NCI-H1930 (cell line): ENCODE measurements at places on chromosomes 3 and 15.

DNA sequence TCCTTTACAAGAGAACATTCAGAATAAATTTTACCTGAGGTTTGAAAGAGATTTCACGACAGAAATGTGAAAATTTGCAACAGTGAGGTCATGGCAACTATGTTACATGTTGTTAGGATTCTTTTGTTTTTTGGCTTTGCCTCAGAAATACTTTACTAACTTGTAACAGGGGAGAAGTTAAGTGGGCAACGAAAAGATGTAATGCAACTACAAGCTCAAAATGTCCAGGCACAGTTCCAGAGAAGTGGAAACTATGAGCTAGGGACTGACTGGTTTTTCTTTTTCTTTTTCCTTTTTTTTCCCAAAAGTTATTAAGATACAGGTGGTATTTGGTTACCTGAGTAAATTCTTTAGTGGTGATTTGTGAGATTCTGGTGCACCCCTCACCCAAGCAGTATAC lies 111.5 kb upstream of the PPP2R3A start:
- DNase-seq, result no peak

- DNase-seq, result no peak
Measured at GRCh38 chr15:43968551-43968950, 141.7 kb downstream of the WDR76 start.

- DNase-seq, result no peak
Measured at GRCh38 chr3:37536840-37537239, 324.8 kb upstream of the CTDSPL start.

DNA sequence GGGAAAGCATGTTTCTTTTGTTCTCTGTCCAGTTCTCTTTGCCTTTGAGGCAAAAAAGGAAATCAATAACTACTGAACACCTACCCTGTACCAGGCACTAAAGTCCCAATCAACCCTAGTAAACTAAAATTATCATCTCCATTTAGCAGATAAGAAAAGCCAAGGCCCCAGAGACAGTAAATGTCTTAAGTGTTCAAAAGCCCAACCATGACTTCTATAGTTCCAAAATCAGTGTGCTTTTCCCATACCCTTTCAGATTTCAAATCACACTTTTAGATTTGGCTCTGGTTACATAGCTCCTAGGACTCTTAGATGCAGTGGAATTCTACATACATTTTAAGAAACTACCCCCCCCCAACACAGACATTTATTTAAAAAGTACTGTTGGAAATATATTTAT lies 63.5 kb downstream of the UACA start:
- DNase-seq, result no peak

DNA sequence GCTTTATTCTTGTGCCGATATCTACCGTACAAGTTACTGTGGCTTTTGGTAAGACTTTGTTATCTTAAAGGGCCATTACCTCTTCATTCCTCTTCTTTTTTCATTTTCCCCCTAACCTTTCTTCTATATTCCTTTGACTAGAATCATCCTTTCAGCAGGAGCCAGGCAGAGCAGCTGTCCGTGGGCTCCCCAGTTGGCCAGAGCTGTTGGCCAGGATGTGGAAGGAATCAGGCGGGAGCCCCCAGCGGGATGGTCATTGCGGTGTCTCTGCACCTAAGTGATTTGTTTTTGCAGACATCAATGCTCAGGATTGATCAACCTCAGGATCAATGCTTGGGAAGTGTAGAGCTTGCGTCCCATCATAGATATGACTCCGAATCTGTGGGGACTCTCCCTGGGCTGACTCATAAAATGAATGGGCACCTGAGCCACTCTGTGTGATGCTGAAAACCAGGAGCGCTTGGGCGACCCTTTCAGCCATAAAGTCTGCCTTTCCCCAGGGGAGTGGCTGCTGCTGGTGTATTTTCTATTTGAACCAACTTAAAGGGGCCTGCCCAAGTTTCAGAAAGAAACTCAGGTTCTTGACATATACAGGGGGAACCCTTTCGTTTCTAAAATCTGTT lies 21.7 kb downstream of the APBA2 start:
- no peak for DNase-seq

- no peak for DNase-seq
Measured at GRCh38 chr15:59029554-59029953, 42.1 kb downstream of the RNF111 start.

- no peak for DNase-seq
Measured at GRCh38 chr3:99846477-99847160, 29.0 kb downstream of the CMSS1 start.

GRCh38 chr3:130779486-130779885 lies 32.9 kb upstream of the PIK3R4 start:
- DNase-seq, result peak; percentile 44

- DNase-seq, result no peak
Measured at GRCh38 chr15:64251658-64252057, 88.8 kb upstream of the PPIB start.

GRCh38 chr3:58323529-58324390 lies 8.9 kb upstream of the PXK start:
- no peak for DNase-seq

- no peak for DNase-seq
Measured at GRCh38 chr15:56051676-56052075, 58.3 kb upstream of the NEDD4 start.

DNA sequence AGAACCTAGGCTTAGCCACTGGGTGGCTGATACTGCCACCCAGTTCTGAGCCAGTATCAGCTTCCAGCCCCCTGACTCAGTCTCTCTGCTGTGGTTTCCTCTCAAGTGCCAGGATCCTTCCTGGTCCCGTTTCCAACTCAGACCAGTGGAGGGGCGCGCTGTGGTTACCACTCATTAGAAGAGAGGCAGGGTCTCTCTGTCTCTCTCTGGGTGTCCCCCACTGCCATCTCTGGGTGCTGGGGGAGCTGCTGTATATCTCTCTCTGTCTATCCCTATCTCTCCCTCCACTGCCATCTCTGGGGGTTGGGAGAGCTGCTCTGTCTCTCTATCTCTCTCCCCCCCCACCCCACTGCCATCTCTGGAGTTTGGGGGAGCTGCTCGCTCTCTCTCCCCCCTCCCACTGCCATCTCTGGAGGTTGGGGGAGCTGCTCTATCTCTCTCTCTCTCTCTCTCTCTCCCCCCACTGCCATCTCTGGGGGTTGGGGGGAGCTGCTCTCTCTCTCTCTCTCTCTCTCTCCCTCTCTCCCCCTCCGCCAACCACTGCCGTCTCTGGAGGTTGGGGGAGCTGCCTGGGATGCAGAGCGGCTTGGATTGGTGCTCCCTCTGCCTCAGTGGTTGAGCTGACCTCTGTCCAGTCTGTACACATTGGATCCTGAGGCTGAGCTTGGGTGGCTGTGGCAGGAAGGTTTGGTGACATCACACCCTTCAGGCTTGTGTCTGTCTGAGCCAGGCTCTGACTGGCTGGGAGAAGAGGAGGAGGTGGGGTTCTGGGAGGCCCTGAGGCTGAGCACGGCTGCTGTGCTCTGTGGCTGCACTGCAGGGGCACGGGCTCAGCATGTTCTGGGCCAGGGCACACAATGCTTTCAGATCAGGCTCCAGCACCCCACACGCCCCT lies 98.9 kb downstream of the APBA2 start:
- DNase-seq, result no peak

DNA sequence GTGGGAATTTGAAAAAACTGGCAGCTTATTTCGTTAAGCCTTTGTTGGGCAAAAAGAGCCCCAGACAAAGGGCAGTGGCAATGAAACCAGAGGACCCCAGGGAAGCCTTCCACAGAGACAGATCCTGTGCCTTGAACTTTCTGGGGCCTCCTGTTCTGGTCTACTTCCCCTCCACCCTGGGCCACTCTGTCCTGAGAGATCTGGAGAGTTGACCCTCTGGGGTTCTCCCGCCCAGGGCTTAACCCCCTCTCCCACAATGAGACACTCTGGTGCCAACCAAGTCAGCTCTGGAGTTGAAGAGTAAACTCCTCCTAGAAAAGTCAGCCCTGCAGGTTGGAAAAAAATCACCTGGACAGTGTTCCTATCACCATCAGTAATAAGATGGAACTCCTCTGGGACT lies 20.8 kb downstream of the EHD4 start:
- no peak for DNase-seq

- DNase-seq, result no peak
Measured at GRCh38 chr15:74387621-74388362, 20.3 kb upstream of the CYP11A1 start.

DNA sequence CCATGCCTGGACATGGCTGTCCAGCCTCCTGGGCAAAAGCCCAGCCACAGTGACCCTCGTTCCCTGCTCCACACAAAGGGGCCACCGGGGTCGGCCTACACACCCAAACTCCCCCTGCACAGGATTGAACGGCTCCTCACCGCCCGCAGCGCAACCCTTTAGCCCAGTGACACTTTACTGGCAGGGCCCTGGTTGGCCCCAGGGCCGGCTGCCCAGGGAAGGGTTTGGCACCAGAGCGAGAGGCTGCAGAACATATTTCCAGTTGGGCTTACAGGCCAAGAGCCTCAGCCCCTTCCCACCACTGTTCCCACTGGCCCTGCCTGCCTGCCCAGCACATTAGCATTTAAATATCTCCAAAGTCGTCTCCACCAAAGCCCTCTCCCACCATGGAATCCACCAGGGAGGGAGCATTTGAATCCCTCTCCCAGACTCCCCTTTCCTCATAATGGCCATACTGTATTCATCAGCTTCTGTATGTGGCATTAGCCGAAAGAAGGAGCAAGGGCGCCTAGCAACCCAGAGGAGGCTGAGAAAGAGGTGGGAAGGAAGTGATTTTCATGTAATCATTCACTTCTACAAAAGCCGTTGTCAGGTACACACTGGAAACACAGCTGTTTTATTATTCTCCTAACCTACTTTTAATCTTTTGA lies 85.4 kb downstream of the SLC6A11 start:
- DNase-seq, result no peak

DNA sequence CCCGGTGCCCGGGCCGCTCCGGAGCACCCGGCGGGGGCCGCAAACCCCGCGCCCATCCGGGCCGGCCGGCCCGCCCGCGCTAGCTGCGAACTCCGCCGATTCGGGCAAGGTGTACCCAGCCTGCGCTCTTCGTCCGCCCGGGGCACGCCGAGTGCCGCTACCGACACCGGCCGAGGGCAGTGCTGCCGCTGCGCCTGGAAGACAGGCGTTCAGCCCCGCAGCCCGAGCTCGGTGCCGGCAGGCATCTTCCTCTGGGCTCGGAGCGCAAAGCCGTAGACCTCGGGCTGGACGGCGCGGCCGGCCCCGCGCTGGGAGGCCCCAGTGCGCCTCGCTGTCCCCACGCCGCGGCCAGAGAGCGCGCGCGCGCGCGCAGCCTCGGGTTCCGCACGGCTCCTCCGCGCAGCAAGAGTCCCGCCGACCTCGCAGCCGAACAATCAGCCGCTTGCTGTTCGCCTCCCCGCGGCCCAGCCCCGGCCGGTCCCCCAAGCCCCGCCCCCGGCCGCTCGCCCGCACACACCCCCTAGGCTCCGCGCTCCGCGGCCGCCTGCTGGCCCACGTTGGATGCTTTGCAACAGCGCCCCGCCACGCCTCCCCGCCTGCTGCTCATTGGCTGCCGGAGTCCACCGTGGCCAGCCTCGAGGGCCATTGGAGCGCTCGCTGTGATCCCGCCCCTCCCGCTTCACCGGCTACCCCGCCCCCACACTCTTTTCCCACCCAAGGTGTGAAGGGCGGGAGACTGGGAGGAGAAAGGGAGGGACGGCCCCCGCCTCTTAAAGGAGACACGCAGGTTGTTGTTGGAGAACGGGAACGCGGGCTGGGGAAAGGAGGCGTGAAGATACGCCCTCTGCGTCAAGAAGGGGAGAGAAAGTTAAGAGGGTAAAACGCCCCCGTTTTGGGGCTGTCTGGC lies at the start of gene LRIG1:
TSS of gene LRIG1 (minus strand) at position 447 of the 907 bp plus-strand sequence. CDS start 615 bp downstream, outside the sequence.
- DNase-seq, result peak; percentile 94

GRCh38 chr3:127000119-127000518 lies 17.2 kb downstream of the PLXNA1 start:
- DNase-seq, result no peak

- no peak for DNase-seq
Measured at GRCh38 chr3:41290736-41291135, 91.4 kb downstream of the CTNNB1 start.

GRCh38 chr3:128551867-128552266 lies 58.9 kb upstream of the GATA2 start:
- DNase-seq, result no peak

- DNase-seq, result no peak
Measured at GRCh38 chr3:194869482-194870169, 183.9 kb downstream of the FAM43A start.

DNA sequence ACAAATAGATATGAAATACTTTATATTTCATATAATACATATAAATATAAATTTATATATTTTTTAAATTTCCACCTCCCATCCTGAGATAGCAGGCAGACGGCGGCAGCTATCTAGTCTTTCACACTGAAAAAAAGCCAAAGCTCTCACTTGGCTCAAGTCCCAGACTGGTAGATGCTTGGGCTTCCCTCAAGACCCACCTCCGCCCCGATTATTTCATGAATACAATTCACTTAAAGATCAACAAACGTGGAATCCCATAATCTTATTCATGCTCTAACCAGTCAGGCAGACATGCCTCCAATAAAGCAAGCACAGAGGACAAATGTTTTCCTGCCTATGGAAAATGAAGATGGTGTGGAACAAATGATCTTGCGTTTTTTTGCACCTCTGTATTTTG lies 275.9 kb upstream of the NR2F2 start:
- DNase-seq, result no peak

GRCh38 chr3:68974711-68975110 lies 38.8 kb downstream of the EOGT start:
- DNase-seq, result no peak

- DNase-seq, result no peak
Measured at GRCh38 chr3:151900884-151901643, 27.6 kb downstream of the SUCNR1 start.

DNA sequence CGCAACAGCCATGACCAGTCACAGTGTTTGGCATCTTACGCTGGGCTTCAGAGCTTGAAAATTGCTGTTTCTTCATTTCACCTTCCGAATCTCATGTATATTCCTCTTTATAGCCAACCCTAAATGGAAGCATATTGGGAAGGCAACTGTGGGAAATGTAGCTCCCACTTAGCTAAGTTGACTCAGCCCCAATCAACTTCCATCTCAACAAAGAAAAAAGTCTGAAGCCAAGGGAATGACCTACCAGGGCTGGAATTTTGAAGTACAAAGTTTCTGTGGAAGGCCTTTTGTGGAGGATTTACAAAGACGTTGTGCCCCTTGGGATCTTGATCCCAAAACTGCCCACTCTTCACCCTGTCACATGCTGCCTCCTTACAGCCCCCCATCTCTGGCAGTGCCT lies 85.2 kb upstream of the OXTR start:
- DNase-seq, result no peak

DNA sequence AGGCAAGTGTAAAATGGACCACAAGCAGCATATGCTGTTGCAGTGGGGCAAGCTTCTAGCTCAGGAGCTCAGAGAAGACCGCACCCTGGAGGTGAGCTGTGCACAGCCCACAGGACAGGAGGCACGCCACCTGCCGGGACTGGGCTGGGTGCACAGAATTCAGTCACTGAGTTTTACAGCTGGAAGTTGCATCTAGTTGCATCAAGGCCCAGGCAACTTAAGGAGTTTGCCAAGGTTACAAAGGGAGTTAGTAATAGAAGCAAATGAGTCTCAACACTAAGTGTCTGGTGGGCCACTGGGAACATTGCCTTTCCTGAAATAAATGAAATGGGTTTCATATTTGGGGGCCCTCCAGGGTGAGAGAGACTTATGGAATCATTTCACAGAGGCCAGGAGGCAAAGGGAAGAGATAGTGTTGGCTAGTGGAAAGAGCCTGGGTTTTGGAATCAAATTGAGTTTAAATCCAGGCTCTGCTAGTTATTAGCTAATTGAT lies 36.0 kb upstream of the TIMP4 start:
- DNase-seq, result no peak
